ENCODE measurements at places on chromosomes 11 and 22. TPM values are rescaled to one million over a fixed set of nuclear protein-coding genes. Genes with fewer than 3 reads are reported as not detected.

MS4A3 gene
- 1.7 TPM for total RNA-seq

GRCh38 chr22:19184276-19184997 is 5.9 kb upstream of the SLC25A1 start:
- no peaks in the 10 kb centered on the region for H3K27me3 ChIP-seq
- H3K4me1 ChIP-seq, result peaks cover 6% of the 10 kb centered on the region
- H3K4me3 ChIP-seq, result no peak overlapping the region
- peaks cover 74% of the 10 kb centered on the region for H3K36me3 ChIP-seq
- no peak overlapping the region for H3K27ac ChIP-seq

DNA sequence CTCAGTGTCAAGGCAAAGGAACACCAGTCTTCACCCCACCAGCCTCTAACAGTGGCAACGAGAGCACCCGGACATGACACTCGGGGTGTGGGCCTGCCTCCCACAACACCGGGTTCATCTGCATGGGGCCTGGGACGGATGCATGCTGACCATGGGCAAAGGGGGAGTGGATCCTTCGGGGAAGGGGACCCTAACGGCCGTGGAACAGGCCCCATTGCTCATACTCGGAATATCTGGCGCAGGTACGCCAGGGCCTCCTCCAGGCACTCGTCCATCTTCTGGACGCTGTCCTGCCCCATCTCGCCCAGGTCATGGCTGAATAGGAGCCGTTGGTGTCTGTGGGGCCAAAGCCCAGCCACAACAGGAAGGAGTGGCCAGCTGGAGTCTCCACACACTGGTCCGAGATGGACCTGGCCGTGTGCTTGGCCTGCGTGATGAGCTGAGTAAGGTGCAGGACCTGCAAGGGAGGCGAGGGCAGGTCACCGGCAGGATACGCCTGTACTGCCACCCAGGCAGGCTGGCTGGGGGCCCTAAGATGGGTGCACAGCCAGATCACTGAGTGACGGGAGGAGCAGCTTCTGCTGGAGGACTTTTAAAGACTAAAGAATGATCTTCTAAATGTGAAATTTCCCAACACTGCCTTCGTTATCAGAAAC is 96.8 kb downstream of the MED15 start:
- DNase-seq, result no peak
- H3K4me1 ChIP-seq, result peaks cover 4% of the 10 kb centered on the region
- H3K4me3 ChIP-seq, result no peak overlapping the region
- no peaks in the 10 kb centered on the region for H3K27me3 ChIP-seq
- H3K36me3 ChIP-seq, result no peaks in the 10 kb centered on the region

DNA sequence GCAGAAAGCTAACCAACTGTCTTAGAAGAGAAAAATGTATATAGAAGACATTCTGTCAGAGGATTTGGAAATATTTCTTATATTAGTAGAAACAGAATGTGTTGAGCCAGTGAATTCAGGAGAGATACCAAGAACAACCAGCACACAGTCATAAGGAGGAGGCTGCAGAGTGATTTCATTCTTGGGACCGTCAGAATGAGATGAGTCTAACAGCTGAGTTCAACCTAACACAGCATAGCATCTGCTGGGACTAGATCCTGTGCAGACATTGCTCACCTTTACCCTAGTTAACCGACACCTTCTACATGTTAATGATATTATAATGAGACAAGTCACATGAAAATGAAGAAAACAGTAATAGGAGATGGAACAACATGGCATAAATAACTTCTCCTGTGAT is 85.5 kb downstream of the XRRA1 start:
- no peak overlapping the region for H3K4me3 ChIP-seq
- DNase-seq, result no peak
- no peaks in the 10 kb centered on the region for H3K4me1 ChIP-seq

DNA sequence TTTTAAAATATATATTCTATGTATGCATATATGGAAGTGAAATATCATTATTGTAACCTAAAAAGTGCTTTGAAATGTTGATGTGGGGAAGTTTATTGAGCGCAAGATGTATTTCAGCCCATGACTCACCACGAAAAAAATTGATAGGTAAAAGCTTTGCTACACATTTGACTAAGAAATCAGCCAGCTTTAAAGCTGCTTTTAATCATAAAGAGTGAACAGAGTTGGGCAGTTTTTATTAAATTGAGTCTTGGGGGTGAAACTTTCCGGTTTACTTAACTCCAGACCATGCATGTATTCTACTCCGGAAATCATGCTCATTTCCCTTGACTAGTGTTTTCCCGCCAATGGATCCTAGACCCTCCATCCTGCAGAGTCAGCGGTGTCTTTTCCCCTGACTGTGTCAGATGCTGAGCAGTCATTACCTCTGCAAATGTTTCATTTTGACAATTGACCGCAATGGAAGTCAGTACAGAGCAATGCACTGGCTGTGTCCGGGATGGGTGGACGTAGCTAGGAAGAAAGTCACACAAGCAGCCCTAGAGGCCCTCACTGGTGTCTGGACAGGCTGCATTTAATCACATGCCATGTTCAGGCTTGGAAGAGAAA is 47.2 kb upstream of the MPEG1 start:
- H3K27ac ChIP-seq, result no peak overlapping the region
- no peak overlapping the region for H3K4me3 ChIP-seq
- no peaks in the 10 kb centered on the region for H3K36me3 ChIP-seq
- no peaks in the 10 kb centered on the region for H3K4me1 ChIP-seq
- no peaks in the 10 kb centered on the region for H3K27me3 ChIP-seq
- no peak for DNase-seq

GRCh38 chr11:1459764-1460395 is 26.7 kb downstream of the MOB2 start:
- no peaks in the 10 kb centered on the region for H3K27me3 ChIP-seq
- DNase-seq, result no peak
- H3K36me3 ChIP-seq, result peaks cover 8% of the 10 kb centered on the region

DNA sequence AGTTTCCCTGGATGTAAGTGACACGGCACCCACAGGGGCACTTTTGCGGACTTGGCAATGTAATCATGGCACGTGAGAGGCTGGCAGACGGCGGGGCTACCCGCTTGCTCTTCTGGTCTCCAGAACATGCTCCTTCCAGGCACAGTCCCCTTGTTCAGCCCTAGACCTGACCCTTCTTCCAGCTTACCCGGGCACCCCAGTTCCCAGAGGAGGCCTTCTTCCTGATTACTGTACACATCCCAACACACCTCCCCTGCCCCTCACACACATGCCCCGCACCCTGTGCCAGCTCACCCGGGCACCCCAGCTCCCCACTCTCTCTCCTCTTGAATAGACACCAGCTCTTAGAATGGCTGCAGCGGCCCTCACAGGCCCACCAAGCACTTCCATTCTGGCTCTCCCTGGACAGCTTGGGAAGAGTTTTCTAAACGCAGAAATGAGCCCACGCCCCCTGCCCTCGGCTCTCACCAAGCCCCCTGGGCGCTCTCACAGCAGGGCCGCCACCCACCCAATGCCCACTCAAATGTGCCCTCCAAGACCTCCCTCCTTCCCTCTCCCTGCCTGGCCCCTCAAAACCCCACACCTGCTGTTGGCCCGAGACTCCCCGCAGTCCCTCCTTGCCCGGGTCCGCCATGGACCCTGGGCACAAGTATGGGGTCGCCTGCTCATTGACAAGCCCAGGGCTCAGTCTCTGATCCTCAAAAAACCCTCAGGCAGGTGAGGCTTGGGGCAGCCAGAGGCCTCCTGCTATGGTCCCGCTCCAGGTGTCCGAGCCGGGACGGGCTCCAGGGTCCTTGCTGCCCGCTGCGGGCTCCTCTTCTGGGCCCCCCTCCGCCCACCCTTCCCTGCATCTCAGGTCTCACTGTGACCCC is 88.5 kb downstream of the WNT7B start:
- peaks cover 17% of the 10 kb centered on the region for H3K27me3 ChIP-seq
- peak; percentile 37 for DNase-seq
- no peak overlapping the region for H3K4me3 ChIP-seq
- no peak overlapping the region for H3K27ac ChIP-seq
- H3K36me3 ChIP-seq, result no peaks in the 10 kb centered on the region
- H3K4me1 ChIP-seq, result no peaks in the 10 kb centered on the region

- no peaks in the 10 kb centered on the region for H3K36me3 ChIP-seq
- no peaks in the 10 kb centered on the region for H3K27me3 ChIP-seq
- no peak overlapping the region for H3K27ac ChIP-seq
- no peak overlapping the region for H3K4me3 ChIP-seq
Observed at GRCh38 chr22:36961626-36962025, 48.2 kb downstream of the CSF2RB start.

DNA sequence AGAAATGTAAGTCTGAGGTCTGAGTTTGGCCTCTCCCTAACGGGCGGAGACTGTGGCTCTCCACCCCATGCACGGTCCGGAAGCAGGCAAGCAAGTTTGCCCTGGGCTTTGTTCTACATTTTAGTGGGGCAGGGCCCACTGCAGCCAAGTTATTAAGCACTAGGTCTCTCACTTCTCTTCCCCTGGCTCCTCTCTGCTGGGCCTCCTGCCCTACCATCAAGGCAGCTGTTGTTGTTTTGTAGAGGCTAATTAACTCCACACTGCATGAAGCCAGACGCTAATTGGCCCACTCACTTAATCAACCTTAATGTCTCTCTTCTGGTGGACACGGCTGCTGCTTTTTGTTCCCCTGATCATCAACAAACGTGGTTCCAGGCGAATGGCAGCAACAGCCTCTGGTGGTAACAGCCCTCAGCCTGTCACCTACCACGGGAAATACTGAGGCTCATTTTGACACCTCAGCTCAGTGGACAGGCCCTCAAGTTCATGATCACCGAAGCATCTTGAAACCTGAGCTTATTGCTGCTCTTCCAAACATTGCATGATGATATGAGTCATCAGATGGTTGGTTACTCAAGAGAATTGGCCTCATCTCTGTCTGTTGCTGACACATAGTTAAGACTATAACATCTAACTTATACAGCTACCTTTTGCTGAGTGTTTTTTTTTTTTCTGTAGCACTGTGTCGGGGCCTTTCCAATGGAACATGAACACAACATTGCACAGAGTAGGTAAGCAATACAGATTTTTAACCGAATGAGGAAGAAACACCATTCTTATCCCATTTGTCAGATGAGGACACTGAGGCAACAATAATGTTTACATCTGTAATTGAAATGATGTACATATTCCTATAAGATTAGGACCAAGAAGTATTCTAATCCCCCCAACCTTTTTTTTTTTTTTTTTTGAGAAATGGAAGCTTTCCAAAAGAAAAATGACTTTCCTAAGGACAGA is 20.8 kb upstream of the LMO2 start:
- H3K36me3 ChIP-seq, result no peaks in the 10 kb centered on the region
- H3K27ac ChIP-seq, result no peak overlapping the region
- no peaks in the 10 kb centered on the region for H3K27me3 ChIP-seq
- no peaks in the 10 kb centered on the region for H3K4me1 ChIP-seq
- no peak overlapping the region for H3K4me3 ChIP-seq
- DNase-seq, result peak; percentile 83

DNA sequence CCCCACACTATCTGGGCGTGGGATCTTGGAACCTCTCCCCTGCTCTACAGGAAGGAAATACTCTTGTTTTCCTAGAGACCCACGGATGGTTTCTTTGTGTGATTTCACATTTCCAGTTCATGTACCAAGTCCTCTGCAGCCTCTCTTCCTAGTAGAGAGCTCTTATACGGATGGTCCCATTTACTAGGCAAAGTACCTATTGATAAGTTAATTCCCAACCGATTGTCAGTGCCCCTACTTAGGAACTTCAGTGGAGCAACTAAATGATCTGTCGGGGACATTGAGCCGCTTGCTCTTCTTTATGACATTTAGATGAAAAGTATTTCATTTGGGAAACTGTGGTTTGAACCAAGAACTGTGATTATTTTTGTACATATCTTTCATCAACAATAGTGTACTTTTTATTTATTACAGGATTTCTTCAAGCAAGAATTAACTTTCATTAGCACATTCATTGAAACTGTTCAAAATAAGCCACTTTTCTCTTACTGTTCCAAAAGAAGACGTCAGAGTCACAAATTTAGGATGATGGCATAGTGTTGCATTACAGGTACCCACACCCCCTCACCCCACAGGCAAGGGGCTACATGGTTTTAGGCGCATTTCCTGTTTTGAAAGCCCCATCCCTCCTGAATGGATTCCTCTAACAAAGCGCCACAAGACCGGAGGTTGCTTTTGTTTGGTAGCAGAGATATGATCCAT is 34.2 kb downstream of the ELMOD1 start:
- no peaks in the 10 kb centered on the region for H3K36me3 ChIP-seq
- H3K27me3 ChIP-seq, result peaks cover 11% of the 10 kb centered on the region
- no peak overlapping the region for H3K27ac ChIP-seq
- no peaks in the 10 kb centered on the region for H3K4me1 ChIP-seq

DNA sequence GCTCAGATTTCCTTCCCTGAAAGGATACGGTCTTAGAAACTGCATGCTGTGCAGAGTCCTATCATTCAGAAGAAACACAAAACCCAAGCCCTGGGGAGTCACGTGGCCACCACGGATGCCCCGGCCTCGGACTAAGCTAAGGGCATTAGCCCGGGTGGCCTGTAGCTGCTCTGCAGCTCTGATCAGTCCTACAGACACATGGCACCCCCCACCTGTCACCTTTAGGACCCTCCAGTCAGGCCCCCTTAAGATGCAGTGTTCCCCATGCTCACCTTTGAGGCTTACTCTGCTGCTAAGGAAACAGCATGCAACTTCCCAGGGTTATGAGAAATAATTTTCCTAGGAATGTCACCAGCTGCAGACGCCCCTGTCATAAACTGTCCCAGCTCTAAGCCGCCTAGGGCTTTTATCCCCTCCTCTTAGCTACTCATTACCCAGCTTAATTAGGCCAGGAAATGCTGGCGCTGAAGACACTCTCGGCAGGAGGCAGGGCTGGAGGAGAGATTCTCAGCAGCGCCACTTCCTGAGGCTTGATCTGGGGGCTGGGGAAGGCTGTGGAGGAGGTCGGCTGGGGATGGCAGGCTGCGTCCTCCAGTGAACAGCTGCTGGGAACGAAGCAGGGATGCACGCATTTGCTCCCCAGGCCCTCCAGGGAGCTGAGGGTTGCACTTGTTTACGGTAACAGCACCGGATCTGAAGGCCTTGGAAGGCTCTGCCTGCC is 47.2 kb upstream of the ADA2 start:
- DNase-seq, result no peak
- H3K4me3 ChIP-seq, result no peak overlapping the region
- peak overlapping the region; percentile 46 for H3K27ac ChIP-seq

- H3K4me1 ChIP-seq, result no peaks in the 10 kb centered on the region
- H3K27me3 ChIP-seq, result peaks cover 19% of the 10 kb centered on the region
- H3K27ac ChIP-seq, result no peak overlapping the region
- DNase-seq, result no peak
- H3K4me3 ChIP-seq, result no peak overlapping the region
Observed at GRCh38 chr11:116387641-116388040, 385.1 kb downstream of the BUD13 start.

- H3K4me3 ChIP-seq, result no peak overlapping the region
- no peak for DNase-seq
- H3K27ac ChIP-seq, result no peak overlapping the region
- H3K36me3 ChIP-seq, result peaks cover 9% of the 10 kb centered on the region
- H3K4me1 ChIP-seq, result peaks cover 12% of the 10 kb centered on the region
Observed at GRCh38 chr11:20451568-20451967, 64.1 kb downstream of the PRMT3 start.

DNA sequence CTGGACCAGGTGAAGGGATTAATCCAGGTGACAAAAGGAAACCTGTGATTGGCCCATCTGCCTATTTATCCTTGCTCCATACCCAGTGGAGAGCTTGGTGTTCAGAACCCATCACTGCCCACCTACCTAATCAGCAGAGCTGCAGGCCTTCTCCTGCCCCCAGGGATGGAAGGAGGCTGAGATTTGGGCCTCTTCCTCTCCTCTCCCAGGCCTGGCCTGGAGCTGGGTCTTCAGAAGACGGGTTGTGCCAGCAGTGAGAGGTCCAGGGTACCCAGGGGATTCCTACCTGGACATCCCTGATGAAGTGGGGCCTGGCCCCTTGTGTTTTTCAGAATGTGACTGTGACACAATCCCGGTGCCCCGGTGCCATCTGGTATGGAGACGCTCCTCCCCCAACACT is 80.3 kb upstream of the MYOD1 start:
- no peak for DNase-seq
- no peaks in the 10 kb centered on the region for H3K4me1 ChIP-seq
- H3K36me3 ChIP-seq, result no peaks in the 10 kb centered on the region
- no peak overlapping the region for H3K4me3 ChIP-seq
- no peak overlapping the region for H3K27ac ChIP-seq
